Stimulated activated CD4-positive, alpha-beta T cell treated with anti-CD3 and anti-CD28 coated beads, TNF-alpha, amount 100 ng/mL, for 1 hour (primary cell): ENCODE measurements at places on chromosomes 16 and 17.

GRCh38 chr17:79530361-79531105 lies 80.3 kb downstream of the RBFOX3 start:
- no peak for DNase-seq

DNA sequence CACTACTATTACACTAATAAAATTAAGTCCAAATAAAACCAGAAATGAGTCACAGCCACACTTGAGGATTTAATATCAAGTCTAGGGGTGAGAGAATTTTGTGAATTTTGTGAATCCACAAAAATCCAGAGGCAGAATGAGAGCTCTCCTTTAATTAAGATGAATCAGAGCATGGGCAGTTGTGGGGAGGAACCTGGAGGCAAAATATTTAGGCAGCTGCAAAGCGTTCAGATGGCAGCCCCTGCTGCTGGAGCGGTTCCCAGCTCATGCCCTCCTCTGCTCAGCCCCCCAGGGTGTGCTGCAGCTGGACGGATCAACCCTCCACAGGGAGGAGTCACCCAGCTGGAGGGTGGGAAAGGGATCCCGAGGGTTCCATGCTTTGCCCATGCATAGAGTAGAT lies 43.4 kb upstream of the IRX6 start:
- DNase-seq = no peak

DNA sequence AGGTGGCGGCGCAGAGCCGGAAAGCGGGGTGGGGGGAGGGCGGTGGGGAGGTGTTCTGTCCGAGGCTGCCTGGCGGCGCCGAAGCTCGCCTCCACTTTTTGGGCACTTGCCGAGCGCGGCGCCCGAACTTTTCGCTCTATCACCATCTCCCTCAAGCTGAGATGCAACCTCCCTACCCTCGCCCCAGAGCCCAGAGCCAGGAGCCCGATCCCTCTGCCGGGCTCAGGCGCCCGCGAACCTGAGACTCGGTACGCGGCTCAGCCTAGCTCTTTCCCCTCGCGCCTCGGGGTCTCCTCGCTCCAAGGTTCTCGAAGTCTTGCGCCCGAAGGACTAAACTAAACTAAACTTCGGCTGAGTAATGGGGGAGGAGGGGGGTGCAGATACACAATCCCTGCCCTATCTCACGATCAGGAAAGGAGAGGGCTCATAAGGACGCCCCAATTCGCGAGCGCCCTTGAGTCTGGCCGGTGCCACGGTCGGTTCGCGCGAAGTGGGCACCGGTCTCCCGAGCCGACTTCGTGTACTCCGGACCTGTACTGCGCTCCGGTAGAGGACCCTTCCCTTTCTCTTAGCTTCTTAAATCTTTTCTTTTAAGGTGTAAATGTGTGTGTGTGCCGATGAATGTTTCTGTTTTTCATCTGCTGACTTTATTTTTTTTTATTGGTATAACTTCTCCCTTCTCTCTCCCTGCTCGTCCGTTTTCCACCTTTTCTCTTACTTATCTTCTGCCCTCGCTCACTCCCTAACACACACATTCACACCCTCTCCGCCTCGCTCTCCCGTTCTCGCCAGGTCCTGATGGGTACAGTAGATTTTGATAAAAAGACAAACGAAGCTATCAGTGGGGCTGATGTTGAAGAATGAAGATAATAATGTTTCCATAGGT lies 1.9 kb upstream of the SALL1 start:
- DNase-seq = no peak

GRCh38 chr17:27577884-27578717 lies 52.9 kb upstream of the LGALS9 start:
- no peak for DNase-seq

GRCh38 chr17:80220736-80221215 lies 549 bp downstream of the SLC26A11 start:
- DNase-seq = no peak

GRCh38 chr17:35243561-35244340 lies 879 bp downstream of the SLFN5 start:
- no peak for DNase-seq

GRCh38 chr16:6771956-6772355 lies 560.7 kb upstream of the RBFOX1 start:
- no peak for DNase-seq

- DNase-seq = no peak
Measured at GRCh38 chr17:50710025-50710424, 2.3 kb upstream of the ANKRD40 start.

- no peak for DNase-seq
Measured at GRCh38 chr17:40436636-40437035, 6.6 kb upstream of the IGFBP4 start.

GRCh38 chr17:42979511-42980273 lies at the start of gene PTGES3L:
TSS of gene PTGES3L (minus strand) at chr17:42980080. CDS start at chr17:42980053, 27 bp downstream.
- no peak for DNase-seq

DNA sequence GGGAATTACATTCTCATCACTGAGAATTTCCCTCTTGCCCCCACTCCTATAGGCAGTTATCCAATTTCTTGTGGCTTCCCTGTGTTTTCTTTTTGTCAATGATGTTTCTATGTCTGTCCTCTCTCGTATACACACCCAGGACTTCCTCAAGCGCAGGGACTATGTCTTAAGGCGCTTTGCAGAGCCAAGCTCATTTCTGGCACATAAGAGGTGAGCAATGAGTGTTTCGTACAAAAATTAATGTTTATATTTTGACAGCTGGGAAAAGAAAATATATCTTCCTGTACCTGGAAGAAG lies 947 bp downstream of the DDX42 start:
- no peak for DNase-seq

DNA sequence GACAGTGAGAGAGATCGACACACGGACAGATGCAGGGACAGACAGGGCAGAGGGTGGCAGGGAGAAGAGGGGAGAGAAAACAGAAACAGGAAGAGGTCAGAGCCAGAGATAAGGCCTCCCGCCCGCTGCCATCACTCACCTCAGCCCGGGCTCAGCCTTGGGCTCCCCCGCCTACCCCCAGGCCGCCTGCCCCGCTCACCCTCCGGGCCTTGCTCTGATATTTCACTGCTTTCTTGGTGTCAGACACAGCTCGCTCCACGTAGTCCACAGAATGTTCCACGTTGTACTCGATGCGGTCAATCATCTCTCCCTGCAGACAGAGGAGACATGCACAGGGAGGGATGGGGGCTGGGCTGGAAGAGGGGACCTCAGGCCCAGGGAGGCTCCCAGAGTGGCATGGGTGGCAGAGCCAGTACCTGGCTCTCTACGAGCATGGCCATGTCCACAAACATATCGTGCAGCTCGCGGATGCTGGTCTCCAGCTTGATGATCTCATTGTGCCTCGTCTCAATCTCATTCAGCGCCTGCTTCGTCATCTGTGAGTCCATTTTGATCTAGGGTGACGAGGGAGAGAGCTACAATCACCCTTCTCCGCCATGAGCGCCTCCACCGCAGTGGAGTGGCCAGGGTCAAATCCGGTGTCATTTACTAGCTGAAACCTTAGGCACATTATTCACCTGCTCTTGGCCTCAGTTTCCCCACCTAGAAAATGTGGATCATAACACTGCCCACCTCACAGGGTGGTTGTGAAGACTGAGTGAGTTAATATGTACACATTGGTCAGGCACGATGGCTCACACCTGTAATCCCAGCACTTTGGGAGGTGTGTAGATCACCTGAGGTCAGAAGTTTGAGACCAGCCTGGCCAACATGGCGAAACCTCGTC lies 8.2 kb downstream of the HSD3B7 start:
- no peak for DNase-seq

- no peak for DNase-seq
Measured at GRCh38 chr16:51607201-51607651, 456.2 kb upstream of the SALL1 start.

- no peak for DNase-seq
Measured at GRCh38 chr17:28774206-28774605, 30.4 kb downstream of the TRAF4 start.

DNA sequence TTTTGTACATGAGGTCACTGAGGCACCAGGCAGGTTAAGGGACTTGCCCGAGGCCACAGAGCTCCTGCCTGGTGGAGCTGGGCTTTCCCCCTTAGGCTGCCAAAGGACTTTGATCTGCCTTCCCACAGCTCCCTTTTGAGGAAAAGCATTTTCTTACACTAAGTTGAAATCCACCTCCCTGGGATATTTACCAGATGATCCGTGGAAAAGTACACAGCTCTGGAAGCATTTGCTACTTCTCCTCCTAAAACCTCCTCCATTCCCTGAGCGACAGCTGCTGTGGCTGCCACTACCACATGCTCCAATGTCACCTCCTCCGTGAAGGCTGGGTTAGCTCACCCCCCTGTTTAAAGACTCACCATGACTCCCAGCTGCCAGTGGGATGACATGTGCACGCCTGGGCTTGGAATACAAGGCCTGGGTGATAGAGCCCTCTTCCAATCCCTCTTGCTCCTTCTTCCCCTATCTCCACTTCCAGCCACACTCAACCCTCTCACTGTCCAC lies 1.2 kb upstream of the MPRIP start:
- DNase-seq = no peak

- DNase-seq = no peak
Measured at GRCh38 chr16:86142801-86143236, 243.9 kb downstream of the IRF8 start.

DNA sequence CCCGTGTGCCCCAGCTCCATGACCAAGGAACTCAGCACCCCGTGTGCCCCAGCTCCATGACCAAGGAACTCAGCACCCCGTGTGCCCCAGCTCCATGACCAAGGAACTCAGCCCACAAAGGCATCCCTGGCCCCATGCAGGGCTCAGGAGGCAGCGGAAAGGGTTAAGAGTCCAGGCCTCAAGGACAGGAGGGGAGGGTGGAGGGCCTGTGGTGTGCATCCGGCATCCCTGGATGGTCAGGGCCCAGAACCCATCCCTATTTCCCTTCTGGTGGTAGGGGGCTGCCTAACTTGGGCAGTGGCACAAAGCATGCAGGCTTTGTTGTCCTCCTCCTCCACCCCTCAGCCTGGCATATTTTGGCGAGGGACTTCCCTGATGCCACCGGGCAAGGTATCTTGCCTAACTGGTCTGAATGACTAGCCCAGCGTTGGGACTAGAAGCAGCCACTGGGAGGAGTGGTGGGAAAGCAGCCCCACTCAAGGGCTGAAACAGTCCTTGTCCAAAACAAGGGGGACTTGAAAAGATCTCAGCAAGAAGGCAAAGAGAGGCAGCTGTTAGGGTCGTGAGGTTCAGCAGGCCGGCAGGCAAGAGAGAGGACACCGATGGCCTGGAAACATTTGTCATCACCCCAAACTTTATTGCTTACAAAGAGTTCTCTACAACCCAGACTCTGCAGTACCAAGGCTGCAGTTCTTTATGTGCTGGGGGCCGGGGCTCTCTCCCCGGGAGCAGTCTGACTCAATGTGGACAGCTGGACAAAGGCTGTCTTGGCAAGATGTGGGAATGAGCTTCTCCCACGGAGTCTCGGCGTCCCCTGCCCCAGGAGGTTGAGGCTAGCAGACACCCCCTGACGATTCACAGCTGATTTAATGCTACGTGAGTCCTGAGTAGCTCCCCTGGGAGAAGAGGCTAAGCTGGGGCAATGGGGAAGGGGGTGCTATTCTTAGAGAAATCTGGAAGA lies 902 bp upstream of the SPATA32 start:
- no peak for DNase-seq

DNA sequence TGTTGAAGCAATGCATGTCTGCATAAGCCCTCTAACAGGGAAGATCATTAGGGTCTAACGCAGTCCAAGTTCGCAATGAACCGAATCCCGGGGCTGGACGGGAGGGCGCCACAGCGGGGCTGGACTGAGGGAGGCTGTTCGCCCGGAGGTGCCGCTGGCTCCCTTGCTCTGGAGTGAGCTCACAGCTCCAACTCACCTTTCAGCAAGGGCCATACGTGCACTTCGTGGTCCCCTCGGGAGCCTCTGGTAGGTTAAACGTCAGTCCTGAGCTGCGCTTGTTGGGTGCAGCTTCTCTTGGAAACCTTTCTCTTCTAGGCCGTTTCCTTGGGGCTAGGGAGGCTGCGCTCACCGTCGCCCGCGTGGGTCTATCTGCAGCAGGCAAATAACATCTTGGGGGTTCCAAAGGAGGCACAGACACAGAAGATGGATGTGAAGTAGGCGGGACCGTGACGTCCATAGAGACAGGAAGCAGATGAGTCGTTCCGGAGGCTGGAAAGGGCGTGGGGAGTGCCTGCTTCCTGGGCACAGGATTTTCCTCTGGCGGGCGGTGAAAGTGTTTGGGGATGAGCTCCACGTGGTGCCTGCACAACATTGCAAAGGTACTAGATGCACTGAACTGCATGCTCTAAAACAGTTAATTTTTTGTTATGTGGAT lies 21.9 kb downstream of the ATP2C2 start:
- no peak for DNase-seq

- DNase-seq = no peak
Measured at GRCh38 chr17:28878158-28878910, 19.2 kb downstream of the FLOT2 start.

- no peak for DNase-seq
Measured at GRCh38 chr17:1584167-1584566, 21.6 kb upstream of the PITPNA start.

GRCh38 chr17:34371405-34372100 lies 8.5 kb upstream of the CCL1 start:
- DNase-seq = no peak

DNA sequence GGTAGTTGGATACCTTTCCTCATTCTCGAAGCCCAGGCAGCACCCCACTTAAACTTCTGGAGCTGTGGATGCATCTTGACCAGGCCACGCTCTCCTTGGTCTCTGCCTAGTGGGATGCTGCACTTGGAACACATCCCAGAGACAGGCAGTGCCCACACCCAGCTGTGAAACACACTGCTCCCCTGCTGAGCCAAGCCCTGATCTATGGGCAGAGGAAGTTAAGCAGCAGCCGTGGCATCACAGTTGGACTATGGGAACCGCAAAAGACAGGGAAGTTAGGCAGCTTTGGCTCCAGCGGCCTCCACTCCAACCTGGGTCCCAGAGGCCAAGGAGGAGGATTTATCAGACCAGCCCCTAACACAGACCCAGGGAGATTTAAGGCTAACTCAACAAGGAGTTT lies 284.8 kb upstream of the CCL2 start:
- no peak for DNase-seq

DNA sequence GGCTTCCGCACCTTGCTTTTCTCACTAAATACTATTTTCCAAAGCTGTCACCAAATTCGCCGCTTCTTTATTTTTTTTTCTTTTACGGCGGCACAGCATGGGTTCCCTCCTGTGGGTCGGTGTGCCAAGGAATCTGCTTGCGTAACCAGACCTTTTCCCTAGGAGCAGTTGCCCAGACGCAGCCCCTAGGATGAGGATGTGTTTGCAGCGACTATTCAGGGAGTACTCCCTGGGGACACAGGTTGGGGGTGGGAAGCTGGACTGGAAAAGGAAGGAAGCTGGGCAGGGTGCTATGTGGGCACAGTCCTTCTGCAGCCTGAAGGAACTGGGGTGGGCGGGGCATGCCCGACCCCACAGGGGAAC lies 49.0 kb upstream of the ZCCHC14 start:
- DNase-seq = no peak

DNA sequence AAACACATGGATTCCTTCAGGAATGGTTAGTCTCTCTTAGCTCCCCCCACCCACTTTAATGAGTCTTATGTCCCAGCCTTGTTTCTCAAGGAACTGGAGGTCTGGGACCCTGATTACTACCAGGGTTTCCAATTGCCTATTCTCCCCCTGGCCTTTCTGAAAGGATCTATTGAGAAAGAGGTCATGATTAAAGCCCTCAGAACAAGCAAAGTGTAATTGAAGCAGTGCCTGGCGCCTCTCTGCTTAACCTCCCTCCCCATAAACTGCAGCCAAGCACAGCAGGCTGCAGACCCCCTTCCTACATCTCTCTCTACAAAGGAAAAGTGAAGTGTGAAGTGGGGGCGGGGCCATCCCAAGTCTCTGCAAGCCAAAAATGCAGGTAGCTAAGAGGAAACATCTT lies 159.7 kb upstream of the CDH11 start:
- no peak for DNase-seq
